A549 treated with ZK216348 at 1 μM for 4 hours (cell line): ENCODE measurements at places on chromosomes 7 and 10. TPM values are rescaled to one million over a fixed set of nuclear protein-coding genes. Genes with fewer than 3 reads are reported as not detected.

FKBP9 gene
- 75.6 to 117 TPM (median 90.8 TPM) in 5 replicates for total RNA-seq

NKX1-2 gene
- 0.07 TPM in 1 of 5 replicates, not detected in the others for total RNA-seq

ATXN7L1 gene
- total RNA-seq: 5.1 to 7.2 TPM (median 6.6 TPM) in 5 replicates

CRYGN gene
- total RNA-seq: not detected in 5 replicates

BAG3 gene
- 153 to 221 TPM (median 220 TPM) in 5 replicates for total RNA-seq

PLEKHS1 gene
- total RNA-seq: 0.04 to 0.12 TPM (median 0.09 TPM) in 3 of 5 replicates, not detected in the others

ZNF736 gene
- 0.03 TPM in 1 of 5 replicates, not detected in the others for total RNA-seq

PSMG3 gene
- 65.9 to 113 TPM (median 104 TPM) in 5 replicates for total RNA-seq

PLXDC2 gene
- 0.09 TPM in 1 of 5 replicates, not detected in the others for total RNA-seq

NPSR1 gene
- not detected in 5 replicates for total RNA-seq

CAV2 gene
- 152 to 218 TPM (median 182 TPM) in 5 replicates for total RNA-seq

AKR1B1 gene
- total RNA-seq: 1,891 to 2,747 TPM (median 2,548 TPM) in 5 replicates

WDFY4 gene
- not detected in 5 replicates for total RNA-seq

WNT2 gene
- total RNA-seq: not detected in 5 replicates

EPHB4 gene
- total RNA-seq: 27.8 to 48.1 TPM (median 47.4 TPM) in 5 replicates

ZNF485 gene
- 1.4 to 2.4 TPM (median 1.8 TPM) in 5 replicates for total RNA-seq

SPDYE2 gene
- total RNA-seq: not detected in 5 replicates

MYO1G gene
- 0.11 to 0.17 TPM (median 0.15 TPM) in 5 replicates for total RNA-seq

GHRHR gene
- total RNA-seq: not detected in 5 replicates

MDFIC gene
- 20.1 to 31.9 TPM (median 23.7 TPM) in 5 replicates for total RNA-seq

BTBD16 gene
- 0.22 to 0.92 TPM (median 0.58 TPM) in 5 replicates for total RNA-seq

CCDC7 gene
- total RNA-seq: 0.37 to 1.0 TPM (median 0.76 TPM) in 5 replicates

HMX2 gene
- 0.20 to 0.25 TPM (median 0.22 TPM) in 3 of 5 replicates, not detected in the others for total RNA-seq

CLEC5A gene
- total RNA-seq: not detected in 5 replicates

SH3PXD2A gene
- total RNA-seq: 0.97 to 2.3 TPM (median 1.6 TPM) in 5 replicates

CAMK2G gene
- 16.6 to 19.5 TPM (median 18.8 TPM) in 5 replicates for total RNA-seq

OGDH gene
- 20.8 to 37.6 TPM (median 31.5 TPM) in 5 replicates for total RNA-seq

TMEM213 gene
- total RNA-seq: not detected in 5 replicates

NEURL1 gene
- 0.47 to 0.96 TPM (median 0.74 TPM) in 5 replicates for total RNA-seq

LHFPL3 gene
- total RNA-seq: not detected in 5 replicates

ZNF117 gene
- 0.07 to 0.29 TPM (median 0.14 TPM) in 5 replicates for total RNA-seq

MXI1 gene
- 5.6 to 8.8 TPM (median 6.7 TPM) in 5 replicates for total RNA-seq

CYP3A4 gene
- not detected in 5 replicates for total RNA-seq

NME8 gene
- not detected in 5 replicates for total RNA-seq

TAS2R5 gene
- 0.33 to 0.65 TPM (median 0.47 TPM) in 4 of 5 replicates, not detected in the other for total RNA-seq

GRM8 gene
- 0.13 TPM in 1 of 5 replicates, not detected in the others for total RNA-seq

HOXA6 gene
- 1.0 to 2.6 TPM (median 1.9 TPM) in 5 replicates for total RNA-seq

CPN1 gene
- total RNA-seq: 0.16 to 0.28 TPM (median 0.22 TPM) in 4 of 5 replicates, not detected in the other

SPDYE1 gene
- total RNA-seq: not detected in 5 replicates

FANK1 gene
- 2.6 to 3.7 TPM (median 3.2 TPM) in 5 replicates for total RNA-seq

FAM180A gene
- total RNA-seq: not detected in 5 replicates

CUL1 gene
- total RNA-seq: 55.7 to 62.7 TPM (median 57.2 TPM) in 5 replicates

SLC26A5 gene
- not detected in 5 replicates for total RNA-seq

PIP gene
- total RNA-seq: 0.51 to 0.75 TPM (median 0.71 TPM) in 3 of 5 replicates, not detected in the others

MUC3A gene
- total RNA-seq: 9.8 to 23.5 TPM (median 22.0 TPM) in 5 replicates

GPNMB gene
- 2.2 to 4.8 TPM (median 2.8 TPM) in 5 replicates for total RNA-seq

MSRB2 gene
- total RNA-seq: 10.4 to 17.3 TPM (median 13.9 TPM) in 5 replicates

VPS41 gene
- 18.5 to 26.9 TPM (median 23.1 TPM) in 5 replicates for total RNA-seq

TRIL gene
- not detected in 5 replicates for total RNA-seq

KAZALD1 gene
- total RNA-seq: 2.3 to 3.9 TPM (median 3.6 TPM) in 5 replicates

OR6V1 gene
- not detected in 5 replicates for total RNA-seq

RAPGEF5 gene
- 0.05 to 0.25 TPM (median 0.18 TPM) in 5 replicates for total RNA-seq
